Activated CD4-positive, alpha-beta memory T cell treated with anti-CD3 and anti-CD28 coated beads, Interleukin-2, amount 10 ng/mL, durations not matched to agents 7 days and 5 days (primary cell): ENCODE measurements at places on chromosomes 6 and 20. TPM values are rescaled to one million over a fixed set of nuclear protein-coding genes. Genes with fewer than 3 reads are reported as not detected.

GRCh38 chr20:62420846-62421715 is 6.3 kb downstream of the RBBP8NL start:
- DNase-seq, result no peak

The CLDN20 gene
- total RNA-seq, result not detected

DNA sequence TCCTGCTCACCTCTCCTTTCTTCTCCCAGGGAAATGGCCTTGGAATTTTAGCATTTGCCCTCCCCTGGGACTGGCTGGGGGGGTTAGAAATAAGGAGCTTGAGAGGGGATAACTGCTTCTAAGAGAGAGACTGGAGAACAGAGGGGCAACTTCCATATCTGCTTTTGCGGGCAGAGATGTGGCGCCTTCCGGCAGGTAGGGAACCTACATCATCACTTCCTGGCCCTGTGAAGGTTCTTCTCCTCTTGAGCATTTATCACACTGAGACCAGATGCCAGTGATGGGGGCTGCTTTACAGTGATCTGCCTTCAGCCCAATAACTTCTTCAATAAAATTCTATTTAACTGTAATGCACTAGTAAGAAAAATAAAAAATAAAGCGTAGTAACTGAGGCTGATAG is 48.1 kb downstream of the TBC1D7 start:
- no peak for DNase-seq

DNA sequence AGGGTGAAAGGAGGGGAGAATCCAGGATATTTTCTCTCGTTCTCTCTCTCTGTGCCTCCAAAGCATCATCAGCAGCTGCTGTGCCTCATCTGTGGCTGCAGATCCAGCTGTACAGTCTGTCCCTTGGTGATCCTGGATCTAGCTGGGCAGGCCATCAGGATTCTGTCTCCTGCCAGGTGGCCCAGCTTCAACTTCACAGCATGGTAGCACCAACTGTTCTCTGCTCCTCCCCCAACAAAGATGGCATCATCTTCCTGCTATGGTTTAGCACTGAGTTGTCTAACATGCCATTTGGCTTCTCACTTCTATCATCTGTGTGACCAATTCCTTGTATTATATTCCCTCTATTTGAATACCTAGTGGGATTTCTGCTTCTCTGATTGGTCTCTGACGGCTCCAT is 28.6 kb upstream of the ARFGEF2 start:
- no peak for DNase-seq

The OR11A1 gene
- total RNA-seq, result not detected

- DNase-seq, result no peak
Observed at GRCh38 chr20:10521068-10521831, 86.1 kb downstream of the SLX4IP start.

The C6orf58 gene
- total RNA-seq, result not detected

DNA sequence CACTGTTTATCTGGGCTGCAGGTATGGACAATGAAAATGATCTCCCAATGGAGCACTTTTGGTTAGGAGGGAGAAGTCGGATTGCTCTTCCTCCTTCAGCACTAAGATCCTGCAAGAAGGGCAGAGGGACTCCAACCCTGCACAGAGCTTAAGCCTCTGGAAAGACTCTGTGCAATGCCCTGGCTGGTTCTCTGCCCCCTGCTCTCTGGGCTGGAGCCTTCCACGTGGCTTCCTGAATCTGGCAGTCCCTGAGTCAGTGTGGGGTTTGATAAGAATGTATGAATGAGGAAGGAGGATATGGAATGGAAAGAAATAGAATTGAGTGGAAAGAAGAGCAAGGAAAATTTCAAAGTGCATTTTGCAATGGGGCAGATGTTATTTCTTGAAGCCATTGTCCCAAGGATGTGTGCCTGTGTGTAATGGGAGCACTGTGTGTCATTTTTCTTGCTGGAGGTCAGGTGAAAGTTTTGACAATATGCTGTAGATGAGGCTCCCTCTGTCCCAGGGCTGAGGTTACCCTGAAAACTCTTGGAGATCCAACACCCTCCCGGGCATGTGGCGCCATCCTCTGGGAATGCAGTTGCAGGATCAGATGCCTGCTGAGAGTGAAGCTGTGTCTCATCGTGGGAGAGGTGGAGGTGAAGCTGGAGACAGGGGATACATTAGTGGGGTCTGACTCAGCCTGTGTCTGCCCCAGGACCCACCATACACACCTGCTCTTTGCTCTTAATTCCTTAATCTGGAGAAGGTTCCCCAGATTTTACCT is 16.3 kb upstream of the CST9L start:
- no peak for DNase-seq

DNA sequence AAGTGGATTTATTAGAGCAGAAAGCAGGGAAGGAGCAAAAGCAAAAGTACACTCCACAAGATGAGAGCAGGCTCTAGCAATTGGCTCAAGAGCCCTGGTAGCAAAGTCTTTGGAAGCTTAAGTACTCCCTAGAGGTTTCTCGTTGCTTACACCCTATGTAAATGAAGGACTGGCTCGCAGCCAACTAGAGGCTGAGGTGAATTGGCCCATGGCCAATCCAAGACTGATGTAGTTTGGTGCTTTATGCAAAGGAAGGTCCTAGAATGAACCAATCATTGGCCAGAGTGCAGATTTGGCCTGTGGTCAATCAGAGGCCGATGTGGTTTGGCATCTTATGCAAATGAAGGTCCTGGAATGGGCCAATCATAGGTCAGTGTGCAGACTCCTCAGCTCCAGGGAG is 191.3 kb upstream of the ARID1B start:
- no peak for DNase-seq

GRCh38 chr6:43572015-43572414 is 3.8 kb downstream of the XPO5 start:
- DNase-seq, result no peak

The LY6G6F gene
- total RNA-seq, result not detected

GRCh38 chr6:168844821-168845609 is 404.0 kb downstream of the SMOC2 start:
- no peak for DNase-seq

DNA sequence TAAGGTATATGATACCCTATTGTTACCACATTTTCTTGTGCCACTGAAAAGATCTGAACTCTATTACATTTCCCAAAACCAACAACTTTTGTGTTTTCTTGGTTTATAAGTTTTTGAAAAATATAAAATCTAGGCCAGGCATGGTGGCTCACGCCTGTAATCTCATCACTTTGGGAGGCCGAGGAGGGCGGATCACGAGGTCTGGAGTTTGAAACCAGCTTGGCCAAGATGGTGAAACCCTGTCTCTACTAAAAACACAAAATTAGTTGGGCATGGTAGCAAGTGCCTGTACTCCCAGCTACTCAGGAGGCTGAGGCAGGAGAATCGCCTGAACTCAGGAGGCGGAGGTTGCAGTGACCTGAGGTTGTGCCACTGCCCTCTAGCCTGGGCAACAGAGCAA is 34.3 kb downstream of the SAMHD1 start:
- DNase-seq, result no peak

The KCNB1 gene
- not detected for total RNA-seq

- DNase-seq, result no peak
Observed at GRCh38 chr6:33790379-33790778, 1.4 kb upstream of the LEMD2 start.

The ZSCAN23 gene
- 0.45 TPM for total RNA-seq

GRCh38 chr6:454148-454991 is 62.8 kb downstream of the IRF4 start:
- no peak for DNase-seq

DNA sequence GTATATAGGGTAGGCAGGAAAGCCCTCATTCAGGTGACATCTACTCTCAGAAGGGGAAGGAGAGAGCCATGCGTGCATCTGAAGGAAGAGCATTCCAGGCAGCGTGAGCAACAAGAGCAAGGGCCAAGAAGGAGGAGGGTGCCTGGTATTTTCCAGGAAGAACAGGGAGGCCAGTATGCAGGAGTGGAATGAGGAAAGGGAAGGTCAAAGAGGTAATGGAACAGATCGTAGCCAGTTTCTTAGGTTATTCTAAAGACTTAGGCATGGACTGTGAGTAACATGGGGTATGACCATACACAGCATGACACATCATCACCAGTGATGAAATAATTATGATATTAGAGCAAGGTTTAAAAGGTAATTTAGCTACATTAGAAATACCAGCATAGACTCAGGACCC is 24.1 kb downstream of the ALDH8A1 start:
- no peak for DNase-seq

- DNase-seq, result no peak
Observed at GRCh38 chr6:126195625-126196236, 144.2 kb upstream of the CENPW start.

- DNase-seq, result peak; percentile 87
Observed at GRCh38 chr6:70651326-70651905, 16.3 kb upstream of the SMAP1 start.

- peak; percentile 62 for DNase-seq
Observed at GRCh38 chr20:49888212-49889000, 26.9 kb downstream of the SPATA2 start.

The HCK gene
- total RNA-seq, result 0.35 TPM

GRCh38 chr20:9467995-9468394 is 46.4 kb upstream of the LAMP5 start:
- DNase-seq, result no peak

The ME1 gene
- 0.10 TPM for total RNA-seq

- DNase-seq, result no peak
Observed at GRCh38 chr20:49287555-49288249, 9.8 kb upstream of the ZNFX1 start.

The GRM1 gene
- total RNA-seq, result not detected

DNA sequence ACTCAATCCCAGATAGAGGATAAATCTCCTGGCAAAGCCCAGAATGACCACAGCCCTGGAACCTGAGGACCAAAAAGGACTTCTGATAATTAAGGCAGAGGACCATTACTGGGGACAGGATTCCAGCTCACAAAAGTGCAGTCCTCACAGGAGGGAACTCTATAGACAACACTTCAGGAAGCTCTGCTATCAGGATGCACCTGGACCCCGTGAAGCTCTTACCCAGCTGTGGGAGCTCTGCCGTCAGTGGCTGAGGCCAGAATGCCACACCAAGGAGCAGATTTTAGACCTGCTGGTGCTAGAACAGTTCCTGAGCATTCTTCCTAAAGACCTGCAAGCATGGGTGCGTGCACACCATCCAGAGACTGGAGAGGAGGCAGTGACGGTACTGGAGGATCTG is 992 bp downstream of the ZSCAN16 start:
- no peak for DNase-seq

DNA sequence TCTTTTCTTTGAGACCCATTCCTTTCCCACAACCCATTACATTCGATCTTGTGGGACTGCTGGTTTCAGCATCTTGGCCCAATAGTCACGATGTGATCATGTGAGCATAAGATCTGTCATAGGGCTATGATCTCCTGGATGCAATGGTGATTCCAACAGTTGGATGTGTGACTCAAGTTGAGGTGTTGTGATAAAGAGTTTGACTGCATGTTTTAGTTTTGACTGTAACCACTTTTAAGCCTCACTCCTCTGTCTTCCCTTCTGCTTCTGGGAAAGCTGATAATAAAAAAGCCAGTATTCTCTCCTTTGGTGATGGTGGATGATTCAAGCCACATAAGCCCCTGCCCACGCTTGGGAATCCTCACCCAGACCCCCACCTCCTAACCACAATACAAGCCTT is 117.0 kb upstream of the ASCC3 start:
- no peak for DNase-seq
